Muscle of leg (tissue), 16 donors: ENCODE measurements at places on chromosomes 7 and 10. TPM values are rescaled to one million over a fixed set of nuclear protein-coding genes. Genes with fewer than 3 reads are reported as not detected.

PRPS1L1 gene
- polyA plus RNA-seq = not detected

SPDYE8 gene
- polyA plus RNA-seq = 0.10 TPM

SUN1 gene
- polyA plus RNA-seq = 164 TPM

FBXO24 gene
- polyA plus RNA-seq = 1.1 TPM

INA gene
- 0.21 TPM for polyA plus RNA-seq

SBDS gene
- 183 TPM for polyA plus RNA-seq

AMPH gene
- polyA plus RNA-seq = 14.0 TPM

BAIAP2L1 gene
- 12.2 TPM for polyA plus RNA-seq

HOXA10 gene
- polyA plus RNA-seq = 33.5 TPM

GRCh38 chr7:37714606-37715005 is 31.0 kb downstream of the GPR141 start:
- no peak for DNase-seq

DNA sequence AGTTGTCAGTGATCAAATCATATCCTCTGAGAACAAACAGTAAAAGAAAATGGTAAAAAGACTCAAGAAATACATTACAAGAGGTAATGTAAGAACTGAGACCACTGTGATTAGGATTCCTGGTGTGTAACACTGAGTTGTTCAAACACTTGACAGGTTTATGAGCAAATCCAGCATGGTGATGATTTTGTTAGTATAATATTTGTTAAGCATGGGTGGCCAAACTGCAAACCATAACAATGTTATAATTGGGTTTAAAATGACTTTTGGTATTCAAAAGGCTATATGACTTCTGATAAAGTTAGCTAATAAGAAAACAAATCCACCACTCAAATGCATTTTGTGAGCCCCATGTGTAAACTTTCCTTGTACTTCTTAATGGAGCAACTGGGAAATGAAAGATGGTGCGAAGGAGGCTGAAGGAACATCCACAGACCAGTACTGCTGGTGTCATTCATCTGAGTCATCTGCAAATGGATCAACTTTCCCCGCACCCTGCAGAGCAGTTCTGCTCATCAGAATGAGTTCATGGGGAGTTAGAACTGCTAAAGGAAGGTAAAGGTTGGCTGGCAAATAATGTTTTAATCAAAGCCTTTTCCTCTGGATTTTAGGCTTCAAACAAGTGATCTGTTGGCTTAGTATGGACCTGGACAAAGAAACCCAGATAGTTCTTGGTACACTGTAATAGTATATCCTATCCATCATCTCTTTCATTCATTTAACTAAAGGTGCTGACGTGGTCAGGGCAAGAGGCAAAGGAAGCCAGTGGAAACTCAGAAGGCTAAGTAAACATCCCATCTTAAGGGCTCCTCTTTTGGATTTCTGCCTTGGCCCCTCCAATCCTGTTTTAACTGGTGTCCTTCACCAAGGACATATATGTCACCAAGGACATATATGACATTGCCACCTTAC is 45.0 kb downstream of the AFAP1L2 start:
- no peak for DNase-seq

- no peak for DNase-seq
Measured at GRCh38 chr7:21305455-21306235, 122.2 kb upstream of the SP4 start.

DNA sequence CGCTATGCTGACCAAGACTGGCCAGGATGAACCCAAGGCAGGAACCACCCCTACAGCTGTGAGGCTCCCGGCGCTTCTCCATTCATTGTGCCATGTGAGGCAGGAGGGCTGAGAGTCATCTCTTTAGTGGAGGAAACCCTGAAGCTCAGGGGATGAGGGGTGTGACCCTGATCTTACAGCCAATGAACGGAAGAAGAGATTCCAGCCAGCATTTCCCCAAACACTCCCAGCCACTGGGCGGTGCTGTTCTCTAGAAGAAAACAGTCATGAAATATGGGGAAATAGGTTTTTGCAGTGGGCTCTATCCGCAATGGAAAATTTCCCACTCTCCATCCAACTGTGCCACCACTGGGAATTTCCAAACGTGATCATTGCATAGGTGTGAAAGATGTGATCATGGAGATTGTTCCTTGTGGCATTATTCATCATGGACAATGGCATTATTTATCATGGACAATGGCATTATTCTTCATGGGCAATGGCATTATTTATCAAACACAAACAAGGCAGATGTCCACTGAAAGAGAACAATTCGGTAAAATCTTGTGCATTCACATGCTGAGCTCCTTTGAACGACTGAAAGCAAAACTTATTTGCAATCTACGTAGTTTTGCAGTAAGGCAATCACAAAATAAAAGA is 14.0 kb upstream of the SLC18A2 start:
- DNase-seq = no peak

GRCh38 chr7:23925088-23925487 is 215.1 kb downstream of the STK31 start:
- no peak for DNase-seq

GRCh38 chr7:98231493-98232262 is 20.4 kb downstream of the TECPR1 start:
- DNase-seq = no peak

DNA sequence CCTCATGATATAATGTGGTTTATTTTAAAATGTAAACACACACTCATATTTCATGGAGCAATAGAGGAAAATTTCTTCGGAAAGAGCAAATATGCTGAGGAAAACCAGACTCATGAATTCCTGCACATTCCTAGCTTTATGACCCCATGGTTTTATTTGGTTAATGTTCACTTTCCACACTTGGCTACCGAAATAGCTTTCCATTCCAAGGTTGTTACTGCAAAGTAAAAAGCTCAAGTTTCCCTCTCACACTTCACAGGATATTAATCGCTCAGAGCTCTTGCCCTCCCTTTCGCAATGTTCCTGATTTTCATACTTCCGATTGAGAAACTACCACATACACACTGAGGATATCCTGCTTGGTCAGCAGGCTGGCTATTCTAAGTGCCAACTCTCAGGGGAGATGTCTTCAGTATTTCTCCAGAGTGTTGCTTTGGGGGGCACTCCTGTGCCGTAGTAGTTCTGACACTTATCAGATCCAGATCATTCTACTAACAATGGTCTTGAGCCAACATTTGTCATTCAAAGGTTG is 77.5 kb upstream of the STEAP1B start:
- DNase-seq = peak; percentile 94

- DNase-seq = no peak
Measured at GRCh38 chr7:113521468-113521867, 397.3 kb downstream of the PPP1R3A start.

DNA sequence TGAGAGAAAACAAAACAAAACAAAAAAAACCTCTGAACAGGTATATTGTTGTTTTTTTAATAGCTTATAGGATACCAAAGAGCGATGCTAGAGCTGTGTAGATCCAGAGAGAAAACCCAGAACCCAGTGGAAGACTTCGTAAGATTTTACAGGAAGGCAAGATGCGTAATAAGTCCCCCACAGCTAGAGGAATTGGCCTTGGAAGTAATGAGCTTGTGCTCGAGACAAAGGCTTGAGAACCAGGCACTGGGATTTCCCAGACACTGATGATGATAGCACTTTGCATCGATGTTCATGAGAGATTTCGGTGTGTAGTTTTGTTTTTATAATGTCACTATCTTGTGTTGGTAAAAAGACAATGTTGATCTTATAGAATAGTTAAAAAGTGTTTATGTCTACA is 821.5 kb upstream of the IGFBP3 start:
- peak; percentile 55 for DNase-seq

DNA sequence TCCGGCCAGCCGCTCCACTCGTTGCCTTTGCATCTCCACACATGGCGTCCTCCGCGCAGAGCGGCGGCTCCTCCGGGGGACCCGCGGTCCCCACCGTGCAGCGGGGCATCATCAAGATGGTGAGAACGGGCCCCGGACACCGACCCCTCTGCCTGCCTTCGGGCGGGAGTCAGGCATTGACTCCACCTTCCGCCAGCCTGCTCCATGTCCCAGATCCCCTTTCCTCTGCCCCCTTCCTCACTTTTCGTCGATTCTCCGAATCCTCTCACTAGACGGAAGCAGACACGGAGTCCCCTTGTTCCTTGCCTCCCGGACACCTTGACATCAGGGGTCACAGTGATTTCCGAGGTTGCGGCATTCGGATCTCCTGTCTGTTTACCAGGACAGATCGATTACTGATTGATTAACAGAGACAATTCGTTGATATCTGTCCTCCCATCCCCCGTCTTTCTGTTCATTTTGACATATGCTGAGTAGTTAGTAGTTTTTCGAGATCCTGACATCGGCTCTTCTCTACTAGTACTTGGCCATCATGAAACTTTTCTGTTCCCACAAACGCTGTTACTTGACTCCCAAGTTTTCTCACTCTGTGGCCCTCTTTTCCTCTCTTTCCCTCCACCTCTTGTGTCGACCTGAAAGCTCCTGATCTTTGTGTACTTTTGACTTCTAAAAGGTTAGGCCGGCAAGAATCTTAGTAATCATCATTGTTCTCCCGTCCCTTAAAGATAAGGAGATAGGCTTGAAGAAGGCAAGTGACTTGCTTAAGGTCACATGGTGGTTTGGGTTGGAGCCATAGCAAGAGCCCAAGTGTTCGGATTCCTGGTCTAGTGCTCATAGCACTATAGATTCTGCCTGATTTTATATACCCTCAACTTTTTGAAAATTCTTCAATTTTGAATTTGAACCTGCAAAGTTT is 597 bp downstream of the SND1 start:
- peak; percentile 28 for DNase-seq

DNA sequence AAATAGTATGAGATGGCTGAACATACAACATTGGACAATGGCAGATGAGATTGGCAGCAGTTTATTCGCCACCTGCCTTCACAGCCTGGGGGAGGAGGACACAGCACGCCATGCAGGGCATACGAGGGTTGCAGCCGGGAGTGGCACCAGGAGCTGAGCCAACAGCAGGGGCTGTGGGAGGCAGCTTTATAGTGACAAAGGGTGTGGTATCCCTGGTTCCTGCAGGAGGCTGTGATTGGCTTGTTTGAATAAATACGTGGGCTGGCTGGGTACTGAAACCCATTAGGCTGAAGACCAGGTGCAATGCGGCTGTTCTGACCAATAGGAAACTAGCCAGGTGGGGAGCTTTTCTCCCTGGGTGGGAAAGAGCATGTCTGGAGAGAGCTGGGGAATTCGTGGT is 68.9 kb upstream of the LEP start:
- no peak for DNase-seq

DNA sequence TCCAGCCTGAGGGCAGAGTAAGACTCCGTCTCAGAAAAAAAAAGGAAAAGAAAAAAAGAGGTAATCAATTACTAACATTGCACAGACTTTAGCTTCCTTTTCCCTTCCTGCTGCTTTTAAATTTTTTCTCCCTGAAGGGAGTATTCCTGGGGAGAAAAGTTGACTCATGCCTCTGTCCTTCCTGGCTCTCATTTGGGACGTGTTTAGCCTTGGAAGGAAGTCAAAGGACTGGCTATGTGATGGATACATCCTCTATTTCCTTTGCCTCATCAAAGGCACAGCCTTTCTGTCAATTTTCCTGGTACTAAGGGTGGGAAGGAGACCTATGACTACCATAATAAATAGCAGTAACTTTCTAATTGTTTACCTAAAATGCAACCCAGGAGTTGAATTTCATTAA is 77.6 kb downstream of the ITGA8 start:
- DNase-seq = peak; percentile 40

- no peak for DNase-seq
Measured at GRCh38 chr7:30937416-30937815, 25.8 kb downstream of the AQP1 start.

GRCh38 chr10:84337199-84337598 is 8.8 kb downstream of the CCSER2 start:
- no peak for DNase-seq

GRCh38 chr10:31709476-31709875 is 219.2 kb downstream of the ARHGAP12 start:
- DNase-seq = peak; percentile 46

GRCh38 chr10:293636-294035 is 158.4 kb downstream of the ZMYND11 start:
- no peak for DNase-seq

DNA sequence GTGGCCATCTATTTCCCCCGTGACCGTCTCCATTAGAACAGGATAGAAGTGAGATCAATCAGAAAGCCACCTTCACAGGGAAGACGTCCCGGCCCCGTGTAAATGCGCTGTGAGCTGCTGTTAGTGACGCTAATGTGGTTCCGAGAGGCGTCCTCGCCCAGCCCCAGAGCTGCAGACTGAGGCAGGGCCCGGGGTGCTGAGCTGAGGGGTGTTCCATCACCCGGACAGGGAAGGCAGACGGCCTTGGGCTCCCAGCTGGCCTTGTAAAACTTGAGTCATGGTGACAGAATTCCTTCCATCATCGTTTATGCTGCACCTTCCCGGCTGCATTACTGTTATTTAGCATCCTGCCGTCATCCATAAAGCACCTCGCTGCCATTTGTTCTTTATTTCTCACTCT is 195.3 kb upstream of the CTBP2 start:
- DNase-seq = no peak

DNA sequence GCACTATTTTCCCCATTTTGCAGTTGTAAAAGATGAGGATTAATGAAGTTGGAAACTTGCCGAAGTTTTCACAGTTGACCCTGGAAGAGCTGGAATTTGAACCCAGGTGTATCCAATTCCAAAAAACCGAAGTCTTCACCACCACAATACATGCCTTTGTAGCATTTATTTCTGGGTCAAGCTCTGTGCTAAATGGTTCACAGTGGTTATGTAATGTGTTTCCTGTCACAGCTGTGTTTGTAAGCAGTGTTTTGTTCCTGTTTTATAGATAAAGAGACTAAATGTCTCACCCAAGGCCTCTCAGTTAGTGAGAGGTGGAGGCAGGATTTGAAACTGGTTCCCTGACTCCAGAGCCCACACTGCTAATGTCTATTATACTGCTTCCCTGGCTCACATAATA is 17.6 kb downstream of the SFTPA2 start:
- DNase-seq = peak; percentile 27

DNA sequence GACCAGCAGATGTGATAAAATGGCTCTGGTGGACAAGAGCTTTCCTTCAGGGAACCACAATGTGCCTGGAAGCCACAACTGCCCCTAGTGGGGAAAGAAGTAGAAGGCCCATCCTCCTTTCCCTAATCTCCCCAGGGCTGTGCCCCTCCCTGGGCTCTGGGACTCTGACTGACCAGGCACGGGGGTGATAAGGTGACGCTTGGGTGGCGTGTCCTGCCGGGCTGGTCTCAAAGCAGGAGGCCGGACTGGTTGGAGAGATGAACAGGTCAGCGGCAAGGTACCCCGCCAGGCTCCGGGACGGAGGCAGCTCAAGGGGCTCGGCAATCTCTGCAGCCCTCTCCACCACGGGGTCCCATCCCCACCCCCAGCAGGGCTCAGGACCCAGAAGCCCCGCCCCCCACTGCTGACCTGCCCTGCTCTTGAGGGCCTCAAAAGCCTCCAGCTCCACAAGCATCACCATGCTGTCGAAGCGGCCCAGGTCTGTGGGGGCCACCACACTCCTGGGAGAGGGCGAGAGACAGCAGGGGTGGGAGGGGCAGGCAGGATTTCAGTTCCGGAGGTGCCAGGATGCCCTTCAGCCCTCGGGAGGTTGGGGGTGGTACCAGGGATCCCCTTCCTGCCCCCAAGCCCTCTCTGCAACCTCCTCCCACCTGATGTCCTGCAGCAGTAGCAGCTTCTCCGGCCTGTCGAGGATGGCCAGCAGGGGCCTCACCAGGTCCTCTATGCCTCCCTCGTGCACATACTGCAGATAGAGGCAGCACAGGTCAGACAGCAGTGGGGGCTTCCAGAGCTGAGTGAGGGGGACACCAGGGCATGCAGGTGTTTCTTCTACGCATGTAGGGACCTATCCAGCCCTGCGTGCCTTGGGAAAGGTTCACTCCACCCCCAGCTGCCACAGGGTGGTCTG is 12.2 kb downstream of the LZTS2 start:
- DNase-seq = no peak

- no peak for DNase-seq
Measured at GRCh38 chr7:14999331-14999730, 96.8 kb upstream of the DGKB start.
